ENCODE measurements at places on chromosomes 16 and 17.

- peak; percentile 84 for DNase-seq
Observed at GRCh38 chr16:67928561-67929364, 2.9 kb downstream of the CTRL start.

GRCh38 chr17:44109312-44109630 lies 14.2 kb downstream of the HDAC5 start:
- no peak for DNase-seq

DNA sequence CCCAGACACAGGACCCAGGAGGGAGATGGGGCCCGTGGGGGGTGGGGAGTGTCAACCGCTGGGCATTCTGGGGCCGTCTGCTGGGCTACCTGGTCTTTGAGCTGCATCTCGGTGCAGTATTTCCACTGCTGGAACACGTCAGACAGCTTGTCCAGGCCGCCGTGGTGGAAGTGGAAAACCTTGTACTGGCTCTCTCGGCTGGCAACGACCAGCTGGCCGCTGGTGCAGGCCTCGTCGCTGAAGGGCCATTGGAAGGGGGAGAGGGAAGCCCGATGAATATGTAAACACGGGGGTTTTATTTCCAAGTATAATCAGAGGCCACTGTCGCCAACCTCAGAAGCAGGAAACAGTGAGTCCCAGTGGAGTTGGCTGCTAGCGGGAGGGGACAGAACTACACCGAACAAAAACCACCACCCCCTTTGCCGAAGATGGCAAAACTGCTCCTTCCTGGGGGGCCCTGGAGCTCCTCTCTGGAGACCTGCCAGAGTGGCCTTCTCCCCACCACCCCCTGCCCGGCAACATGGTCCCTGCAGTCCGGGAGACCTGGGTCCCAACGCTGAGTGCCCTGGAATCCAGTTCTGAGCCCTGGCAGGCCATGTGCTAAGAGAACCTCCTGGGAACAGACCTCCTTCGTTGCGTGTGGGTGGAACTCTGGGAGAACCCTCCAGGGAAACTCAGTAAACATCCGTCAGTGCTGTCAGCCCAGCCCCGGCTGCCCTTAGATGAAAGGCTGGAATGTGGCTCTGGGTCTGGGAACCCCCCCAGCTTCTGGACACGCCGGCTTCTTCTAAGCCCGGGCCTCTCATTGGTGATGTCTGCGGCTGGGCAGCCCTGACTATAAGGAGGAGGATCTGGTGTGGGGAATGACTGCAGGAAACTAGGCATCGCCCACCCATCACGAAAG lies 84.1 kb downstream of the TBC1D16 start:
- peak; percentile 75 for DNase-seq

- DNase-seq: no peak
Observed at GRCh38 chr16:57106767-57107166, 14.4 kb downstream of the CPNE2 start.

DNA sequence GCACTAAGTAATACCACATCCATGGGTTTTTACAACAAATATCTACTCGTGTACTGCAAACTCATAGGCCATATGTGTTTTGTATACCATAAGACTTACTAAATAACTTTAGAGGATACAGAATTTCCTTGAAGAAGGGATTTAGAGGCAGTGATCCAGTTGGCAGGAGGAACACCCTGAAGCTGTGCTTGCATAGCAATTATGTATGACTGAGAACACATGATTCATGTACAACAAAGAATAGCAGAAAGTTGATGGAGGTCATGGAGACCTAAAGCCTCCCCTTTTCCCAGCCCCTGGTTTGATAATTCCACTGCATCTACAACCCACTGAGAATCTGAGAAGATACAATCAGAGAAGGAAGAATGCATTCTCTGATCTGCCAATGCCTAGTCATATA lies 83.8 kb upstream of the PMFBP1 start:
- no peak for DNase-seq

DNA sequence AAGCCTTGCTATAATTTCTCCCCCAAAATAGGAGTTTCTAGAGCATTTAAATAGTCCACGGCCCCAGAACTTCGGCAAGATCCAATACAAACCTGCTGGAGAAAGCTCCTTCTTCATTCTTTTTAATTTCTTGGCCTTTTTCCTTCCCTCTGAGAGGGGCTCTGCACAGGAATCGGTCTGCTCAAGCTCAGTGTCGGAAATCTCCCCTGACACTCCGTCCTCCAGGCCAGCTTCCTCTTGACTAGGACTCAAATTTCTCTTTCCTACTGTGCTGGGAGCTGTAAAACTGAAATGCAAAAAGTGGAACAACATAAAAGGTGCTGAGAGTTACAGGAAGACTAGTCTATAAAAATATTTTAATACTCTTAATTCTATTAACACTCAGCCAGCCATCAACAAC lies 183.3 kb downstream of the PARN start:
- no peak for DNase-seq

GRCh38 chr16:88478889-88479792 lies 26.1 kb downstream of the ZFPM1 start:
- no peak for DNase-seq

DNA sequence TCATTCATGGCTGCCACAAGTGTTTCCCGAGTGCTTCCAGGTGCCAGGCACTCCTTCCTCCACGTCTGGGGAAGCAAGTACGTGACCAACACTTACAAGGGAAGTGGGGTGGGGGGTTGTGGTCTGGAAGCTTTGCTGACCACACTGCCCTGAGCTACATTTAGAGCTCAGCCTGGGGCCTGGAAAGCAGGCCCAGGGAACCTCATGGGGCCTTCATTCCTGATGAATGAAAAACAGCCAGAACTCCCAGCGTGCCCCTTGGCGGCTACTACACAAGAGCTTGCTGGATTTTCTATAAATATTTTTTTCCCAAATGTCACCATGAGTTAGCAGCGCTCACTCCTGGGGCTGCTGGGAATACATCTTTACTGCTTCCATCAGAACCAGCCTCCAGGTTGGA lies 73.3 kb downstream of the ABCC12 start:
- DNase-seq: no peak

DNA sequence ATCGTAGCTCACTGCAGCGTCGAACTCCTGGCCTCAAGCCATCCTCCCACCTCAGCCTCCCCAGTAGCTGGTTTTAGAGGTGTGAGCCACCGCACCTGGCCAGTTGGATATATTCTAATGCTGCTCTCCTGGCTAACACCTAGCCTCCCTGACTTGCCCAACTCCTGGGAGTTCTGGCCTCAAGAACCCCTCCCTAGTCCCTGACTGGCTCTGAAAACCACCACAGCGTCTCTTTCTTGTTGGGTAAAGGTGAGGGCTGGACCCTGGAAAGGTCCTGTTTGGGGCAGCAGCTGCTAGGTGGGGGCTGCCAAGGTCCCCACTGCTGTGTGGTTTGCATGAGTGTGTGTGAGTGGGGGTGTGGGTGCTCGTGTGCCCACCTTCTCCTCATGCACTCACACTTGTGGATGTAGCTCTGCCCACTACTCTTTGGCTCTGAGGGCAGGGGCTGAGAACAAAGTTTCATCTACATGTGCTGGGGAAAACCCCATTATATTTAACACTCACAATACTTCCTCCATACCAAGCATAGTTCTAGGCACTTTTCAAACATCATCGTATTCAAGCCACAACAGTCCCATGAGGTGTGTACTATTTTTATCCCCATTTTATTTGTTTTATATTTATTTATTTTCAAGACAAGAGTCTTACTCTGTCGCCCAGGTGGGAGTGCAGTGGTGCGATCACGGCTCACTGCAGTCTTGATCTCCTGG lies 7.1 kb upstream of the SPNS3 start:
- no peak for DNase-seq

DNA sequence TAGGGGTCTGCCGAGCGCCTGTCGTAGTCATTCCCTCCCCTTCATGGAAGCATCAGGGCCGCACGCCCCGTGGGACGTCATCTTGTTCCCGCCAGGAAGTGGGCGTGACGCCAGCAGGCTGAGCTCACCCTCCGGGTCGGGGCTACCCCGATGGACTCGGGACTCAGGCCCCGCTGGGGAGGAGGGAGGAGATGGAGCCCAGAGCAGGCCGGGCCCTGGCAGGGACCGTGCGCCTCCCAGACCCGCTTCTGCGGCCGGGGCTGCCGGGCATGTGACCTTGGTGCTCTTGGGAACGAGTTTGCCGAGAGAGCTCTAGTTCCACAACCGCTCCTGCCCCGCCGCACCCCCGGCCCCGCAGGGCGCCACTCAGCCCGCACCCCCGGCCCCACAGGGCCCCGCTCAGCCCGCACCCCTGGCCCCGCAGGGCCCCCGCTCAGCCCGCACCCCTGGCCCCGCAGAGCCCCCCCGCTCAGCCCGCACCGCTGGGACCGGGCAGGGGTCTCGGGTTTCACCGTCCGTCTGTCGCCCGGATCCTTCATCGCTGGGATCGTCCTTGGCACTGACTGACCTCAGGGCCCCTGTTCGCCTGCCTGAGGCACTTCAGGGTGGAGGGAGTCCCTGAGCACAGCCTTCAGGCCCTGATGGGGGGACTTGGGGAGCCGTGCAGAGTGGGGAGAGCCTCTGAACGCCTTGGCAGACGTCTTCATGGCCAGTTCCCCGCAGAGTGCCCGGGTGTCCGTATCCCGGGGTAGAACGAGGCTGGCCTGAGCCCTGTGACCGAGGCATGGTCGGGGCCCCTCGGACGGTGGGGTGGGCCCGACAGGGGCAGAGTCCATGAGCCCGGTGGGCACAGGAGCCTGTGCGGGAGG lies 5.8 kb downstream of the CACNA1H start:
- peak; percentile 95 for DNase-seq

DNA sequence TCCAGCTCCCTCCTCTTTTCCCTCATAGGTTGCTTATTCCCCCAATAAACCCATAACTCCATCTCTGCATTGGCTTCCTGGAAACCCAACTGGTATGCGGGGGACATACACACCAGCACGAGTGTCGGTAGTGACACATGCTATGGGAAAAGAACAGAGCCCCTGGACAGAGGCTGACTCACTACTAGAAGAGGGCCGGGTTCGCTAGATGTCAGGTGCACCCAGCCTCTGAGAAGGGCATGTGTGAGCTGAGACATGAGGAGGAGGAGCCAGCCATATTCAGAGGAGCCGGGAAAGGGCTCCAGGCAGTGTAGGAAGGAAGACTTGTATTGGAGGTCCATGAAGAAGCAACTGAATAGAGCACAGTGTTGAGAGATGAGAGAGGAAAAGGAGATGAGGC lies 241.1 kb downstream of the SOX9 start:
- DNase-seq: no peak

DNA sequence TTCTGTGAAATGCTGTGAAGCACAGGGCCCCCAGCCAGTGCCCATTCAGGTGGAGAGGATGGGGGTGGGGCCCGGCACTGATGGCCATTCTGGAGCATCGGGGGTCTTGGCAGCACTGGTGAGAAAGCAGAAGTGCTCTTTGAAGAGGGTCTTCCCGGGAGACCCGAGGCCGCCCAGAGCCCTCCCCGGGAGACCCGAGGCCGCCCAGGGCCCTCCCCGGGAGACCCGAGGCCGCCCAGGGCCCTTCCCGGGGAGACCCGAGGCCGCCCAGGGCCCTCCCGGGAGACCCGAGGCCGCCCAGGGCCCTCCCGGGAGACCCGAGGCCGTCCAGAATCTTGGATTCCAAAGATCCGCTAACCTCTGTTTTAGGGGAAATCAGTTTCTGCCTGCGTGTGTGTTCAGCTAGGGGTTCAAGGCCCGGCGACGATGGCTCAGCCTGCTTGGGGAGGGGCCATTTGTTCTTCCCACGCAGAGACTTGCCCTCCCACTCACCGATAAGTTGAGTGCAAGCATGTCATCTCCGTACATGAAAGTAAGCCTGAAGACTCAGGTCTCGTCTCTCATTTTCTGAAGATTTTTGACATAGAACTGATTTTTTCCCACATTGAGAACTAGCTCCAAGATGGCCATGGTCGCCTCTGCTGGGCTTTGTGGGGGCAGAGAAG lies 35.2 kb upstream of the CAPN15 start:
- no peak for DNase-seq

- DNase-seq: no peak
Observed at GRCh38 chr17:49836111-49837030, 11.5 kb downstream of the TAC4 start.

- no peak for DNase-seq
Observed at GRCh38 chr16:76576526-76576925, 299.3 kb downstream of the CNTNAP4 start.

DNA sequence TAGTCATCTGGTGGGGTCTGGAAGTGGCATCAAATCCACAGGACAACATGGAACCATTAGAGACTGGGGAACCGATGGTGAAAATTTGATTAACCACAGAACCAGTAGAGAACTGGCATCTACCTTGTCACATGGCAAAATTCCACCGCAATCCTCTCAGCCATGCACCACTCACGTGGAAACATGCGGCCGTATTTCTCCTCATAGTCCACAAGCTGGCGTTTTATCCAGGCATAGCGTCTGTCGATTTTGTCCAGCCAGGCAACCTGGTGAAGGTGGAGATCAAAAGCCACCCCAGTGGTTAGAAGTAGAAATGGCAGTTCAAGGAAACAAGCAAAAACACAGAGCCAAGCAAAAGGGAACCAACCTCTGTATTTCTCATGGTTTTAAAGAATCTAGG lies 87.6 kb downstream of the VPS53 start:
- DNase-seq: no peak

GRCh38 chr17:31052187-31052889 lies 42.4 kb upstream of the NF1 start:
- peak; percentile 86 for DNase-seq

GRCh38 chr17:15048381-15048780 lies 216.7 kb downstream of the PMP22 start:
- DNase-seq: no peak

GRCh38 chr17:69869667-69870066 lies 205.4 kb upstream of the KCNJ16 start:
- no peak for DNase-seq

- no peak for DNase-seq
Observed at GRCh38 chr17:72336026-72336803, 215.4 kb downstream of the SOX9 start.

GRCh38 chr16:13118091-13118490 lies 216.7 kb downstream of the SHISA9 start:
- DNase-seq: no peak

DNA sequence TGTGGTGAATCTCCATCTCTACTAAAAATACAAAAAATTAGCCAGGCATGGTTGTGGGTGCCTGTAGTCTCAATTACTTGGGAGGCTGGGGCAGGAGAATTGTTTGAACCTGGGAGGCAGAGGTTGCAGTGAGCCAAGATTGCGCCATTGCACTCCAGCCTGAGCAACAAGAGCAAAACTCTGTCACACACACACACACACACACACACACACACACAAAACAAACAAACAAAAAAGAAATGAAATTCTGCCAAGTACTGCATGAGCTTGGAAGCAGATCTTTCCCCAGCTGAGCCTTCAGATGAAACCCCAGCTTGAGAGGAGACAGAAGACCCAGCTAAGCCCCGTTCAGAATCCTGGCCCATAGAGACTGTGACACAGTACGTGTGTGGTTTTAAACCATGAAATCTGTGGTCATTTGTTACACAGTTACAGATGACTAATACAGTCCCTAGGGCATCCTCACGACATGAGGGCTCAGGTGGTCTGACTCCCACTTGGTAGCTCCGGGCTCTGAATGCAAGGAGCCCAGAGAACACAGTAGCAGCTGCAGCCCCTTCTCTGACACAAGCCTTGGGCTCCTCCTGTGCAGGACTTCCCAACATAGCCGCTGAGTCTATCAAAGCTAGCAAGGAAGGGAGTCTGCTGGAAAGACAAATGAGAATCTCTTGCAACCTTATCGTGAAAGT lies 132.8 kb downstream of the SEC14L1 start:
- DNase-seq: no peak

GRCh38 chr16:48426244-48427141 lies 41.3 kb upstream of the SIAH1 start:
- no peak for DNase-seq

- no peak for DNase-seq
Observed at GRCh38 chr16:3906363-3906762, 25.9 kb upstream of the CREBBP start.

- DNase-seq: no peak
Observed at GRCh38 chr17:10219193-10219592, 20.8 kb upstream of the GAS7 start.

Data from sigmoid colon (tissue), 7 donors.